Activated CD4-positive, alpha-beta T cell treated with anti-CD3 and anti-CD28 coated beads for 4 hours (primary cell): ENCODE measurements at places on chromosomes 2 and 18.

- no peak for DNase-seq
Measured at GRCh38 chr2:33432871-33433270, 43.6 kb upstream of the RASGRP3 start.

DNA sequence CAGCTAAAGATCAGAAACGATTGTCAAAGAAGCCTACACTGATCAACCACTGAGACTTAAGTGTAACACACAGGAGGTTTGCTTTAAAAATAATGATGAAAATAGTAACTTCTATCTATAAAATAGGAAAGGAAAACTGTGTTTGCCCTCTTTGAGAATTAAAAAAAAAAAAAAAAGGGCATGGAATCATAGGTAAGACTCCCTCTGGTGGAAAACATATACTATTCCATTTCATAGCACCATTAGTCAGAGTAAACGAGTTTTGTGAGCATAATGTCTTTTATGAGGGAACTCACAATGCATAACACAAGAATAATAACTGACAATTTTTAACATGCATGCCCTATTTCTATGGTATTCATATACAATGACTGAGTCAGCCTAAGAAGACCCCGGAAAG, 36.3 kb downstream of the SLC35F5 start:
- no peak for DNase-seq

- no peak for DNase-seq
Measured at GRCh38 chr2:192398236-192398635, 203.5 kb upstream of the TMEFF2 start.

GRCh38 chr2:240045098-240045497, 8.2 kb downstream of the OR6B3 start:
- no peak for DNase-seq

- no peak for DNase-seq
Measured at GRCh38 chr2:200534572-200534971, 8.6 kb downstream of the SGO2 start.

GRCh38 chr2:12918138-12918834, 201.6 kb downstream of the TRIB2 start:
- DNase-seq: no peak

GRCh38 chr18:60090170-60090569, 190.4 kb downstream of the PMAIP1 start:
- no peak for DNase-seq

- no peak for DNase-seq
Measured at GRCh38 chr2:181924336-181924735, 32.8 kb downstream of the ITPRID2 start.

DNA sequence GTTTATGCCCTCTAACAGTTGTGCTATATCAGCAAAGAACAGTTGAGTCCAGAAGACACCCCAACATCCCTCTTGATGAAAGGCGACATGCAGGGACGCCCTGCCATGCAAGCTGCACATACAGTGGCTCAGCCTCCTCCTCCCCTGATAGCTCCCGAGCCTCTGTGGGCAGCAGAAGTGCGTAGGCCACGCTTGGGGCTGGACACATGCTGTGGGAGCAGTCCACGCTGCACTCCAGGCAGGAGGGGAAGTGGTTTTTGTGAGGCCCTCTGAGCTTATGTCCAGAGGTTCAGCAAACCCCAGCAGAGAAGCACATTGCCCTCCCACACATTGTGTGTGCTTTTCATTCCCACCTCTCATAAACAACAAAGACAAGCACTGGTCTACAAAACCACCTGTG, 162.1 kb downstream of the SEPTIN10 start:
- no peak for DNase-seq

DNA sequence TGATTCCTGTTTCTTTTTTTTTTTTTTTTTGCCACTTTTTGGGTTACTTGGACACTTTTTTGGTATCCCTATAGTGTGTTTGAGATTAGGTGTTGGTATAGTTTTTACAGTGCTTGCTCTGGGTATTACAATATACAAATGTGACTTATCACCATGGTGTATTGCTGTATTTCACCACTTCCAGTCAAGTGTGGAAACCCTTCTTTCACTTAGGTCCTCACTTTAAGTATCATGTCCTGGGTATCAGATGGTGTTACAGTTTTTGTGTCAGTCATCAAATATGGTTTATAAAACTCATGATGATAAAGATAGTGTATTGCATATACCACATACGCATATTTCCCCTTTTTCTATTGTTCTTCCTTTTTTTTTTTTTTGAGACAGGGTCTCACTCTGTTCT, 1.8 kb downstream of the ATP9B start:
- DNase-seq: no peak

- no peak for DNase-seq
Measured at GRCh38 chr2:20479835-20480234, 33.0 kb downstream of the RHOB start.

DNA sequence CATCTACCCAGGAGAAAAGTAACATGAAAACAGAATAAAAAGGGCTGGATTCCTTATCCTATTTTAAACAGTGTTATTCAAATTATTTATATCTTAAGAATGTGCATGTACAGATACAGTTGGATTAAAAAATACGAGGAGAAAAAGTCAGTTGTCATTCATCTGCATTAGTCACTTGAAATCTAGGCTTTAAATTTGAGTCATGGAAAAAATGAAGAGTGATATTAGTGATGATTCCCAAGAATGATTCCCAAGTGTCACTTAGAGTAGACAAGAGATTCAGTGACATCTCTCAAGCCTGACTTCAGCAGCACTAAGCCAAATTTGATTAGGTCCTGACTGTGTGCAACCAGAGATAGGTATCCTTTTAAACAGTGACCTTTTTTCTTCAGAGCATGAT, 394.2 kb downstream of the IRS1 start:
- no peak for DNase-seq

DNA sequence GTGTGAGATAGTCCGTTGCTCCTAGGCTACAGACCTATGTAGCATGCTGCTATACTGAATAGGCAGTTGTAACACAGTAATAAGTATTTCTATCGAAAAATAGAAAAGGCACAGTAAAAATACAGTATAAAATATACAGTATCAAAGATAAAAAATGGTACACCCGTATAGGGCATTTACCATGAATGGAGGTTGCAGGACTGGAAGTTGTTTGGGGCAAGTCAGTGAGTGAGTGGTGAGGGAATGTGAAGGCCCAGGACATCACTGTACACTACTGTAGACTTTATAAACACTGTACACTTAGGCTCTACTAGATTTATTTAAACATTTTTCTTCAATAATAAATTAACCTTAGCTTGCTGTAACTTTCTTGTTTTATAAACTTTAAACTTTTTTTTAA, 3.5 kb downstream of the MAP3K20 start:
- DNase-seq: no peak

GRCh38 chr18:11051462-11051861, 97.9 kb downstream of the PIEZO2 start:
- DNase-seq: no peak

- DNase-seq: no peak
Measured at GRCh38 chr2:33207151-33207740, 260.5 kb downstream of the LTBP1 start.

- no peak for DNase-seq
Measured at GRCh38 chr2:100397976-100398375, 19.5 kb downstream of the CHST10 start.

DNA sequence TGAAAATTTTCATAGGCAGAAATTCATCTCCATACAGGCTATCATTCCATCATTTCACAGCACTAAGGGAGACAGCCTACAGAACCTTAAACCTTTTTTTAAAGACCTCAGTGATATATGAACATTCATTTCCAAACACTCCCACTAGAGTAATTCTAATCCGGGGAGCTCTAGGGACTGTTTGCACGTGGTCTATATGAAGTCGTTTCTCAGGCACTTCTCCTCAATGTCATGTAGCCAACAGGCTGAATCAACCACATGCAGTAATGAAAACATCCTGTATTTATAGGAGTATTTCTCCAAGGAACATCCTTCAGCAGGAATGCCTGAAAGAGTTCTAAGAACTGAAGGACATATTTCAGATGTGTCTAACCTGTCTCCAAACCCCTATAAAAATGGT, 97.3 kb upstream of the CREB1 start:
- DNase-seq: no peak
